ENCODE measurements at places on chromosomes 6 and 20.

DNA sequence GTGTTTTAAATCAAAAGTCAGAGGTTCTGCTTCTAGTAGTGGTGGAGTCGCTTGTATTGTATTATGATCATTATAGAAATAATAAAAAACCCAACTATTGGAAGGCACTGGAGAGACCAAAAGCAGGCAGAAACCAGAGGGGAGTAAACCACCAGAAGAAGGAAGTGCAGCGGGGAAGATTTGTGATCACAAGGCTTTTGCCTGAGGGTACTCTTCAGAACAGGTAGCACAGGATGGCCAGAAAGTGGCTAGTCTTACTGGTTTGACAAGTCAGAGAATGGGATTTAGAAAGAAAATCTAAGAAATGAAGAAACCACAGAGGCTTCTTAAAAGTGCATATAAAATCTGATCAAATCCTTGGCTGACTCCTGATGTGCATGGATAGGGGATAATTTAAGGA, 24.0 kb downstream of the MAPK13 start:
- DNase-seq, result no peak

GRCh38 chr20:33305589-33306057, 22.6 kb downstream of the BPIFB1 start:
- no peak for DNase-seq

- DNase-seq, result peak; percentile 64
Observed at GRCh38 chr6:32933661-32934085, 7.2 kb downstream of the HLA-DMB start.

DNA sequence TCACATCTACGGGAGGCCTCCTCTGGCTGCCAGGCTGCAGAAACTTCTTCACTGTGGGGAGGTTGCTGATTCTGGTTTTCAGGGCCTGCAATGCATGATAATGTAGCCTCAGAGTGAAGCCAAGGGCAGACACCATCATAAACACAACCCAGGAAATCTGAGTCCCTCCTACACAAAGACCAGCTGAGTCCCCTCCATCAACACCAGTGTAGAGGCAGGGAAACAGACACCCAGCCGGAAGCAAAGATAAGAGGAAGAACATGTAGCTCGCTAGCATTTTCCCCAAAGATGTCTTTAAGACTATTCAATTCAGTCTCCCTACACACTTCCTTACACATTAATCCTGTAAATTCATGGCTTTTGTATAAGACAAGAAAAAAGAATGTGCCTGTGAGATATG, 23.6 kb downstream of the GSTA2 start:
- DNase-seq, result no peak

DNA sequence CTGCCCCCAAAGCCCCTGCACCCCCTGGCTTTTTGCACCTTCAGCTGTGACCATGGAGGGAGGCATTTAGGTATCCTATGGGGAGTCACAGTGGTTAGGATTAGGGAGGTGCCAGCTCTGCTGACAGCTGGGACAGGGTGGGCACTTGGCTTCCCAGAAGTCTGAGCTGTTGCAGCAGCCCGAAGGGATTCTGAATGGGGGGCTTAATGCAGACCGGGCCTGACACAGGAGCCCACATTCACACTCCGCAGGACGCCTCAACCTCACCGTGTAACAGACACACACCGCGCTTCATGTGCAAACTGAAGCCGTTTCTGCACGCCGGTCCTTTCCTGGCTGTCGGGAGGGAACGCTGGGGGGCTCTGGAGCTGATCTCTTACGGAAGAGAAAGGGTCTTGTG, 1.9 kb downstream of the EBF4 start:
- DNase-seq, result no peak

GRCh38 chr6:119446609-119447008, 97.0 kb upstream of the MAN1A1 start:
- DNase-seq, result peak; percentile 83

DNA sequence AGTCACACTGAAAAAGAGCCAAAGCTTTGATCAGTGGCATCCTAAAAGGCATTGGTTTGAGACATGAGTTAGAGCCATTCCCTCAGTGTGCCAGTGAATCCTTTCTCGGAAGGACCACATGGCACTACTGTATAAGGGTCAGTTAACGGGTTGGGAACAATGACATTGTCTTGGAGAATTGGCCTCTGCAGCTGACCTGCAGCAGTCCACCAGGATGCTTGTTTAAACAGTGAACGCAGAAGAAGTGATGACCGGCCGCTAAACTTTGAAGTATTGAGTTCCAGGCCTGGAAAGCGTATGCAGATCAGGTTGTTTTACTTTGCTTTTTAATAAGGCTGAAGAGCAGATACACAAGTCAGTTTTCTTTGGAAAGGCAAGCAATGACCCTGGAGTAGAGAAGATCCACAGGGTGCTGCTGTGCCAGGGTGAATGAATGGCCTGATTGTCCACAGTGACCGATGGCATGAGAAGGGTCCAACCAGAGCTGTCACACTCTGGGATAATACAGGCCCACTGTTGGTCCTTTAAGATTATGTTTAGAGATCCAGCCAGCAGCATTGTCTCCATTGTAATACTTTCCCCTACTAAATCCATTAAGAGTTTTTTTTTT, 57.8 kb downstream of the GMPR start:
- DNase-seq, result no peak

DNA sequence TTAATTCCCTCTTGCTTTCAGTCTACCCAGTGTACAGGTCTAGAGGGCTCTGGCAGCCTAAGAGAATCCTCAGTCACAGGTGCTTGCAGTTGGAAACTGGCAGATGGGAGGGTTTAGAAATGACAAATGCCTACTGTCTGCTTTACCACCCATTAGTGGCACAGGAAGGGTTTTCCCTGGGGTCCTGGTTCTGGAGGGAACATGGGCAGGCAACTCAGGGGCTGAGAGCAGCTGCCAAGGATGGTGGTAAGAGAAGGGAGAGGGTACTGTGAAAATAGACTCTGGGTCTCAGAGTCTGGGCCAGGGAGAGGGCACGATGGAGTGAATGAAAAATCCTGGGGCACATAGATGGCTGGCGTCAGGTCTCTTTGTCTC, 103.5 kb downstream of the TCP11 start:
- DNase-seq, result no peak

DNA sequence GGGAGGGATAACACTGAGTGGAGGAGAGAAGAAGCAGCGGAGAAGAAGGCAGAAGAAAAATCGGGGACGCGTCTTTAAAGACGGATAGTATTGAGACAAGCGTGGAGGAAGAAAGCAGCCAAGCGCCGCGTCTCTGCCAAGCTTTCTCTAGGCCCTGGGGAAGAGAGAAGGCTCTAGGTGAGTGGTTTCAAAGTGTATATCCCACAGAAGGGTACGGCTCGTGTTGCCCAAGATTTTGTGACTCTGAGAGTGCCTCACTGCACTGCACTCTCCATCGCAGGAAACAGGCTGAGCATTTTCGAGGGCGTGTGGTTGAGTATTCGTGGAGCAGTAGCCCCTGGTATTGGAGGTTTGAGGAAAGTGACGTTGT, 185.4 kb downstream of the TRIM27 start:
- no peak for DNase-seq

- no peak for DNase-seq
Observed at GRCh38 chr6:137542713-137543112, 48.5 kb upstream of the OLIG3 start.

- no peak for DNase-seq
Observed at GRCh38 chr6:125307150-125307838, 5.5 kb upstream of the HDDC2 start.

DNA sequence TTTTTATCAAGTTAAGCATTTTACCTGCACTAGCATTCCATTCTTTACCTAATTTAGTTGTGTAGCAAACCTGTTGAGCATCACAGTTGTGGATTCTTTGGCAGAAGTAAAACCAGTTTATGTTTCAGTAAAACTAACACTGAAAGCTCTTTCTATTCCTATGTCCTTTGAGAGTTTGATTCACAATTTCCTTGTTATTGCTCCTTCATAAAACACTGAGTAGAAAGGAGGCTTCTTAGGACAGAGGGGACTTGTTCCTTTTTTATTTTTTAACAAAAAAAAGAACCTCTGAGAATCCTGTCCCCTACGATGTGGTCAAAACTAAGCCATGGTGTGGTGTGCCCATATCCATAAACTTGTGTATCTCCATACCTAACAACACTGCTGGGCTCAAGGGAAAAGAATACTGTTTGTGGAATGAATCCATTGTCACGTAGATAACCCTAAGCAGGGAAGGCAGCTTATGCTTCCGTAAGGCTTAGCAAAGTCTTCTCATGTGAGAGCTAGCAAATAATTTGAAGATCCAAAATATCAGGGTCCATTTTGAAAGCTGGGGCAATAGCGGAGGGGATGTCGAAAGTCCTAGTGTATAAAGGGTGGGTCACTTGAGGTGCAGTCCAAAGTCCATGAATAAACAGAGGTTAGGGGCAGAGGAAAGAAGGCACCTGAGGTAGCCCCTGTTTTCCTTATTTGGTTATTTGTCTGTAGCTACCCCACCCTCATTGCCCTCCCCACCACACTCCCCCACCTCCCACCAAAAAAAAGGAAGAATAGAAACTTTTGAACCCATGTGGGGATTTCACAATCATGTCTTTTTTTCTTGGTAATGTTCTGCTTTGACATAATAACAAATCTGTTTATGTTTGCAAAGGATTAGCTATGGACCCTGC, 71.0 kb downstream of the PLAGL1 start:
- no peak for DNase-seq

DNA sequence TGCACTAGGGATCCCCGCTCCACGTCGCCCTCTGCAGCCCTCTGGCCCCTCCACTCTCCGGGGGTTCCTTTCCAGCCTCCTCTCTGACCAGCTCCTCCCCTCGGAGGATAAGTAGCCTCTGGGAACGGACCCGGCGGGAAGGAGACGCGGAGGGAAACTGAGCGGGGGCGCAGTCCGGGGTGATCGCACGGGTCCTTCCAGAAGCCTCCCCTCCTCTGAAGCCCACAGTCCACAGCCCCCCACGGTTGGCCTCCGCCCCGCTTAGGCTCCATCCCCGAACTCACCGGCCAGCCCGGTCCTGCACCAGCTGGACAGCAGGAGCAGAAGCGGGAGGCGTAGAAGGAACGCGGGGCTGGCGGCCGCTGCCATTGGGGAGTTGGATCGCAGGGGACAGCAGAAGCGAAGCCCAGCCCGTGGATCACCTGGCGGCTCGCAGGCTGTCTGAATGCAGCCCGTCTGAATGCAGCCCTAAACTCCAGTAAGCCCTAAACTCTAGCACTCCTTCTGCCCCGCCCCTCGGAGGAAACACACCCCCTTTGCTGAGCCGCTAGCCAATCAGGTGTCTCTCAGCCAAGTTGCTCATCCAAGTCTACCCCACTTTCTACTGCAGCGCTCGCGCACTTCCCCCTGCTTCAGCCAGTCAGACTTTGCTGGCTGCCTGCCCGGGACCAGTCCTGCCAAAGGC, at the start of gene RAET1G:
TSS of gene RAET1G (minus strand) at position 480 of the 685 bp plus-strand sequence. CDS start at position 369, 111 bp downstream.
- DNase-seq, result peak; percentile 95

DNA sequence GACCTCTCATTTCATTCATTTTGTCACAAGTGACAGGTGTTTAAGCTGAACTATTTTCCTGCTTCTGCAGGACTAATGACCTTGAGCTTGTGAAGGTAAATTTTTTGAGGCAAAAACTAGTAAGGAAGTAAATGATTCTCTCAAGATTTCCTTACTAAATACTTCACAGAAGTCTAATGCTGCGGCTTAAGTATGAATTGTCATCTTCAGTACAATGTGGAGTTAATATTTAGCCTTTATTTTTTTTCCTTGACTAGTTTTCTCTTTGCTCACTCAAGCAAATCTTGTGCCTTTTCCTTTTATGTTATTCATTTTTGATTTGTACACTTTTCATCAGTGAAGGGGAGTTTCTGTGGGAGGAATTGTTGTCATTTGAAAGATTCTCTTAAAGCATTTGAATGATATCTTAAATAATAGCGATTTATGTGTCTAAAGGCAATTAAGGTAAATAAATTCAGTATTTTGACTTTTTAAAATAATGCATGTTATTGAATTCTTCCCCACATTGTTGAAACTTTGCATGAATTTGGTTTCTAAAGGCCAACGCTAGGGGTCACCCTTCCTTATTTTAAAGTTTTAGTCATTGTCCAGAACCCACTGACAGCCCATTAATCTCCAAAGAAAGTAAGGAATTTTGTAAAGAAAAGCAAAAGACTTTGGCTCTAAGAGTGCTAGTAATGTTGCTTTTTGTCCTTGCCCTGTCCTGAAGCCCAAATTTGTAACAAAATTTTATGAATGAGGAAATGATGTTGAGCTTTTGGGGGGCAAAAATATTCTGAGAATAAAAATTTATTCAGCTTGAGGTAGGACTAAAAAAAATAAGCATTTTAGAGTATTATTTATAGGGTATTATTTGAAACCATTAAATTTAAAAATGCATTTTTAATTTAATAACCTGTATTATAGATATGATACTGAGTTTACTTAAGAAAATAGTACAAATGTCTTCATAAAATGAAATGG, 157.4 kb upstream of the LAMA2 start:
- DNase-seq, result peak; percentile 16

- no peak for DNase-seq
Observed at GRCh38 chr6:12538881-12539357, 177.6 kb upstream of the PHACTR1 start.

DNA sequence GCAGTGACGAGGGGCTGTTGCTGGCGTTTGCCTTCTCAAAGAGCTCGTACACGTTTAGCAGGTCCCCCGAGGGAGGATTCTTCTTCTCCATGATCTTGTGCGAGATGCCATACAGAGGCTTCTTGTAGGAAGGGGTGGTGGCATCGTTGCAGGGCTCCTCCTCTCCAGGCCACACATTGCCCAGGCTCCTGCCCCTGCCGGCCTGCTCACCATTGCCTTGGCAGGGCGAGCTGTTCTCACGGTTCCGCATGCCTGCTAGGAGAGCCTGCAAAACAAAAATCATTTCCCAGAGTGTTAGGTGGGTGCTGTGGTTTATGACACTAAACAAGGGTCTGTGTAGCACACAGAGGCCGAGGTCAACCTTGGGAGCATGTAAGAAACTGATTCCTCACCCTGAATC, 42.7 kb downstream of the MTRES1 start:
- no peak for DNase-seq

GRCh38 chr6:43508481-43509141, 1.5 kb downstream of the LRRC73 start:
- DNase-seq, result no peak

DNA sequence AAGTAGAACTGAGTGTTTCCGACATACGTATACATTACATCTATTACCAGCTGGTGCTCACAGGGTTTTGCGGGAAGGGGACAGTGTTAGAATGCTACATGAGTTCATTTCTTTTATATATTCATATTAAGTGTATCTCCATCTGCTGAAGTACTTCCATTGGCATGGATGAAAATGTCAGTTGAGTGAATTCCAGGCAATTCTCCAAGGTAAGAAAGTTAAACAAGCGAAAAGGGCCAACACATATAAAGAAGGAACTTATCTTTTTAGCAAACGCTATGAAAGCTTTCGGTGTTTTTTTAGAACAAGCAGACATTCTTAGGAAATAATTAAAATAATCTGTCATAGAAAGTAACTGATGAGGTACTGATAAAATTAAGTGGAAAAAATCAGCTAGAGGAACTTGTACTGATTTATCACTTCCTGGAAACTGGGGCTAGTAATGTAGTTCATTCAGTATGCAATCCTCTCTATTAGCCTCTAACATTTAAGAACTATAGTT, 34.6 kb downstream of the RNF146 start:
- DNase-seq, result no peak

DNA sequence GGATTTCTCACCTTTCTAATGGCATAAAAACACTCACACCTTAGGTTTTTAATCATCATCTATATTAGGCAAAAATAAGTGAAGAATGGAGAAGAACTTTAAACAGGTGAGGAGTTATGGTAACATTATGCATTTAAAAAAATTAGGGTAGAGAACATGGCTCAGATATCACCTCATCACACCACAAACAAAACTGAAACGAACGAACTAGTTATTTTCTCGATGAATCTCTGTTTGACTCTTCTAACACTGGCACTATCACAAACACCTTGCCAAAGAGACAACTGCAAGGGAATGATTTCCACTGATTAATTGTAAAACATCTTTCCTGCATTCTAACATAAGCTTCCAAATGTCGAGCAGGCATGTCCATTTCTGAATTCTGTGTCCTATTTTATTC, 286.1 kb upstream of the GJE1 start:
- DNase-seq, result no peak
